ENCODE measurements at places on chromosomes 7 and 10.

- no peak for DNase-seq
Measured at GRCh38 chr7:47145186-47145725, 436.7 kb downstream of the TNS3 start.

DNA sequence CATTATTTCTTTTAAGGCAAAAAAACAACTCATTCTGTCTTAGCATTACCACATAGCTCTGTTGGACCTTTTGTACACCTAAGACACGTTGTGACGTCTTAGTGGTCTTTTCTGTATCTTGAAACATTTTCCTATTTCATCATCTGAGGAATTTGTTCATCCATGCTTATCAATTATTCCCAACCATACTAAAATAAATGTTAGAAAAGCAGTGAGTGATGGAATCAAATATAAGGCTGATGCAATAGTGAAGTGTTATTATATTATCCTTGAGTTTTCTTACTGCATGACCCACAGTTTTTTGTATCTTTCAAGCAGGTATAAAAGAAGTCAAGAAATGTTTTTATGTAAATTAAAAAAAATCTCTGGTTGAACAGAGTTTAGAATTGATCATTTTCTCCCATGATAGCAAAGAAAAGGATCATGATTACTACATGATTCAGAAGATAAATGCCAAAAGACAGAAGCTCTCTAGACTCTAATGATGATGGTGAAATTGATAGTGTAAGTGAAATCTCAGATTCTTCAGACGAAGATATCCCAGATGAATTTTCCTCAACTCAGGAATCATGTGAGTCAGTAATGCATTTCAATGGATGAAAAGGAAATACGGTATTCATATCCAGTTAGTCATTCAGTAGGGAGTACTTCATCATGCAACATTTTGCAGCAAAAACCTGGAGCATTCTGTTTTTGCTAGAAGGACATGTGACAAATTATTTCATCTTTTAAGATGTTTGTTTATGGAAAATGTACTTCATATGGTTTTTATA, 51.4 kb downstream of the CELF2 start:
- DNase-seq = no peak

DNA sequence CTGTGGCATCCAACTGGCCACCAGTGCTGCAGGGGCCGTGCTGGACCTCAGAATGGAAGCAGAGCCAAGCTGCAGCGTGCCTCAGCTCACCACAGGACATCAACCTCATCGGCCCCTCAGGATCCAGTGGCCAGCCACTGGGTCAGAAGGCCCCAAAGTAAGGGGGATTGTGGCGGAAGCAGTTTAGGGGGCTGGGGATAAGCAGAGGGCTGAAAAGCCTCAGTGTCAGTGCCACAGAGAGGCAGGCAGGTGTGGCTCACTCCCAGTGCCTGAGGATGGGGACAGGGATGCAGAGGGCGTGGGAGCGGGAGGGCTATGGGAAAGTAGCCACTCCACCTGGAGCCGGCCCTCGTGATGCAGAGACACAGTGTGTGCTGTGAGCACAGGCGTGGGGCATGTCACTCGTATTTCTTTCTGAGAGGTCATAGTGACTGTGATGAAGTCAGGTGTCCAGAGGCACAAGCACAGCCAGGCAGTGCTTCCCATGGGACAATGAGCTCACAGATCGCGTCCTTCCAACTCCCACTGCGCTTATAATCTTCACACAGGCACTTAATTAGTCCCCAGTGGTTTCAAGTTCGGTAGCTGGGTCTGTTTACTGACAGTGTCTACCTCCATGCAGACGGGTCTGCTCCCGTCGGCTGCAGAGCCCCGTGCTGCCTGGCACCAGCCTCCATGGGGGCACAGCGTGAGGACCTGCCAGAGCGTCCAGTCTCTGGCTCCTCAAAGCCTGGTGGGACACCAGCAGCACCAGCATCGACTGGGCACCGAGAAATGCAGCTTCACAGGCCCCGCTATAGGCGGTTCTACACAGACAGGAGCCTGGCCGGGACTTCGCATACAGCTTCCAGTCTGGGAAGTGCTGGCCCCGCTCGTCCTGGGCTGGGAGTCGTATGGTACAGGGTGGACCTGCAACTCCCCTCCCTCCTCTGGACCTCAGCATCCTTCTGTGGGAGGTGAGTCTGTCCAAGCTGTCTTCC, 42.9 kb upstream of the CNPY1 start:
- DNase-seq = no peak

- DNase-seq = peak; percentile 27
Measured at GRCh38 chr7:148698397-148699023, at the start of gene CUL1. TSS of gene CUL1 (plus strand) at chr7:148698903. CDS start at chr7:148730123, 31,220 bp downstream.

DNA sequence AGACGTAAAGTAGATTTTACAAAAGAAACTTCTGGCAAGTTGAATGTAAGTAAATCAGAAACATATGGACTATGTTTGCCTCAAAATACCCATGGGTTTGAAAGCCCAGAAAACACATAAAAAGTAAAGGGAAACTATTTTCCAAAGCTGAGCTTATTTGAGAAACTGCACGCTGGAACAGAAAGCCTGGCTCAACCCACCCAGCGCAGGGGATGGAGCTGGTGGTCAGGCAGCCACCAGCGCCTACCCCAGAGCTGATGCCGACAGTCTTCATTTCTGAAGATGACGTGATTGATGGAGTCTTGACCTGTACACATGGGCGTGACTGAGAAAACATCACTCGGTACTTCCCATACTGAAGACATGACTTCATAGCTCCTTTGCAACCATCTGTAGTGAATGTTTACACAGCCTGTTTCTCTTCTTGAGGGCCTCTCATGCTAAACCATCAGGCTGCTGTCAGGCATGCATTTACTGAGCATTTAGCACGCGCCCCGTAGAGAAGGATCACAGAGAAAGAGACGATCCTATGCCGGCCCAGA, 232.6 kb upstream of the AUTS2 start:
- DNase-seq = no peak

DNA sequence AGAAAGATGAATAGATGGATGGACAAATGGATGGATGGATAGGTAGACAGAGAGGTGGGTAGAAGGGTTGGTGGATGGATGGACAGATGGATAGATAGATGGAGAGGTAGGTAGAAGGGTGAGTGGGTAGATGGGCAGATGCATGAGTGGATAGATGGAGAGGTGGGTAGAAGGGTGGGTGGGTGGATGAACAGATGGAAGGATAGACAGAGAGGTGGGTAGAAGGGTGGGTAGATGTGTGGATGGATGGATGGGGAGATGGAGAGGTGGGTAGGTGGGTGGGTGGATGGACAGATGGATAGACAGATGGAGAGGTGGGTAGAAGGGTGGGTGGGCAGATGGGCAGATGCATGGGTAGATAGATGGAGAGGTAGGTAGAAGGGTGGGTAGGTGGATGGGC, 10.9 kb upstream of the ASB10 start:
- DNase-seq = no peak

DNA sequence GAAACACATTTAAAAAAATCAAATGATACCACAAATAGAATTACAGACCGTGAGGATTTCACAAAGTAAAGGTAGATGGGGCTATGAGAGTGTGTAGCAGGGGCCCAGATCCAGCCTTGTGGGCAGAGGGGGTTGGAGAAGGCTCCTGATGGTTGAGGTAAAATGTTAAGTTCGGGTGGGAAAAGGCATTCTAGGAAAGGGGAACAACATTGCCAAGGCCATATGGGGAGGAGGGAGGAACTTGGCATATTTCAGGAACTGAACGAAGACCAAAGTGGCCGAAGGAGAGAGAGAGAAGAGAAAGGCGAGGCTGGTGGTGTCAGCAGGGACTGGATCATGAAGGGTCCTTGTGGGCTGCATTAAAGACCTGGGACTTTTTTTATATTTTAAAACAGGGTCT, 98.9 kb downstream of the CARD11 start:
- no peak for DNase-seq

DNA sequence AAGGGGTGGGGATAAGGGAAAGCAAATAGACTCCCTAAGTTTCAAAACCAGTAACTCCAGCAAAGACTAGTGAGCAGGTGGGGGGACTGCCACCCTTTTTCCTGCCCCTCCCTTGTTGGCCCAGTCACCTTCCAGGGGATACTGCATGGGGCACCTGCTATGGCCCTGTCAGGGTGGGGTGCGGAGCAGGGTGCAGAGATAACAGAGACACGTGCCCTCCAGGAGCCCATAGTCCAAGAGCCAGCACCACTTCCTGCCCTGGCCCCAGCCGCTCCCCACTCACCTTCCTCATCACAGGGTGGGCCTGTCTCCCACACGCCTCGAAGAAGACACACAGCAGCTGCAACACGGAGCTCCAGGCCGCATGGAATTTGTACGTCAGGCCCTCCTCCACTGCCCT, 20.6 kb downstream of the RRP12 start:
- no peak for DNase-seq

DNA sequence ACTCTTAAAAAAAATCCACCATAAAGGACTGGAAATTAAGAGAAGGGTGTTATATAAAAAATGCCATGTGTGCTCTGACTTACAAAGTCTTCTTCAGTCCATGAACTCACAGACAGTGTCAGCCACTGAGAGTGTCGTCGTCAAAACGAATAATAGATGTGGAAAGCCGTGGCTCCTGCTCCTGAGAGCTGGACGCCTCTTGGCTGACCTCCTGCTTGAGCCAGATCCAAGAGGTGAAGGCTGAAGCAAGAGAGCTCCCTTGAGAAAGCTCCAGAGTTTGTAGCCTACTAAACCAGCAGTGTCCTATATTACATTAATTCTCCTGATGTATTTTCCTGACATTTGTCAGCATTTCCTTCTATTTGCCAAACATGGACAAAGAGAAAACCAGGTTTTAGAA, 234.3 kb upstream of the C7orf33 start:
- DNase-seq = no peak

DNA sequence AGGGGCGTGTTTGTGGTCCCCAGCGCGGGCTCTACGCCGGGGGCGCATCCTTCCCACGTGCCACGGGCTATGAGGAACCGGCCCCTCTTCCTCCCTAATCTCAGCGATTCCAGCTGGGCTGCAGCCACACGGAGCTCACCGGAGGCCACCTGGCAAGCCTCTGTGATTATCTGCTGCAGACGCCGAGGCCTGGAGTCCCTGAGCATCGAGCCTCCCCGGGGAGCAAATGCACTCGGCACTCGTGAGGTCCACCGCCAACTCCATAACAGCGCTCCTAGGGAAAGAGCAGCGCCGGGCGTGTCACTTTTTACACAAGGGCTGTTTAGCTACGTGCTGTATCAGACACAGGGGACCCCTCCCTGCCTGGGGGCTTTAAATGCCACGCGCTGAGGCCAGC, 101.2 kb downstream of the DYNC2I1 start:
- no peak for DNase-seq

GRCh38 chr7:96089511-96089910, 232.4 kb downstream of the SLC25A13 start:
- no peak for DNase-seq

DNA sequence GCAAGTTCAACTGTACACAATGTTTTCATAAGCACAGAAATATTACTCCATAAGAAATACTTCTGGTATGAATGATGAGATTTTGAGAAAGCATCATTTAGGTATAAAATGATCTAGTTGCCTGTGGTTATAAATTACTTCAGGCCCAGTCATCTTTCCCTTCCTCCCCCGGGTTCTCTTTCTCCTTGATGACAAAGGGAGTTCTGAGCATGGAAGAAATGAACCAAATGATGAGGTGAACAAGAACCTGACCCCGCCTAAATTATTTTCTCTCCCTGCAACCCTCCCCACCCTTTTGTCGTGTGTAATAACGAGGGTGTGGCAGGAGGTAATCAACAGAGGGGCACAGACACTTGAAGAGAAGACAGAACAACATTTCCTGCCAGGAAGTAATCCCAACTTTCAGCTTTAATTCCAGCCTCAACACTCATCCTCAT, 319.6 kb upstream of the SP8 start:
- no peak for DNase-seq

DNA sequence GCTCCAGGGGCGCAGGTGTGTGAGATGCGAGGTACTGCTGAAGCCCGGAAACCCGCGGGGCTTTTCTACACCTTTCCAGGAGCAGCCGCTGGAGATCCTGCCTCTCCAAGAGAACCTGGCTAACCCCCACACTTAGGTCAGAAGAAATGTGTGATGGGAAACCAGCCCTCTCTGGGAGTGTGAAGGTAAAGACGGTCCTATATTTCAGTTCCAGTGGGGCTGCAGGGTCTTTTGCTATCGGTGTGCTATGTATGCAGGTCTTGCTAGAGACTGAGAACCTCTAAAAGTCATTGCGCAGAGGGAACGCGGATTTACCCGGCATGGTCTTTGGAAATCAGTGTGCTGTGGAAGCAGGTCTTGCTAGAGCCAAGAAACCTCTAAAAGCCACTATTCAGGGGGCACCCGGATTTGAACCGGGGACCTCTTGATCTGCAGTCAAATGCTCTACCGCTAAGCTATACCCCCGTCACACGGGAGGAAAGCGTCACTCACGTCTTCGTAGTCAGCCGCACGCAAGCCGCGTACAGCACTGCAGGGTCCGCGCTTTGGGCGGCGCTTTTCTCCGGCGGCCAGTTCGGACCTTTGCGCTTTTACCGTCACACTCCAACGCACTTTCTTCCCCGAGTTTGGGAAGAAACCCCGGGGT, 46.0 kb downstream of the ZNF777 start:
- no peak for DNase-seq

DNA sequence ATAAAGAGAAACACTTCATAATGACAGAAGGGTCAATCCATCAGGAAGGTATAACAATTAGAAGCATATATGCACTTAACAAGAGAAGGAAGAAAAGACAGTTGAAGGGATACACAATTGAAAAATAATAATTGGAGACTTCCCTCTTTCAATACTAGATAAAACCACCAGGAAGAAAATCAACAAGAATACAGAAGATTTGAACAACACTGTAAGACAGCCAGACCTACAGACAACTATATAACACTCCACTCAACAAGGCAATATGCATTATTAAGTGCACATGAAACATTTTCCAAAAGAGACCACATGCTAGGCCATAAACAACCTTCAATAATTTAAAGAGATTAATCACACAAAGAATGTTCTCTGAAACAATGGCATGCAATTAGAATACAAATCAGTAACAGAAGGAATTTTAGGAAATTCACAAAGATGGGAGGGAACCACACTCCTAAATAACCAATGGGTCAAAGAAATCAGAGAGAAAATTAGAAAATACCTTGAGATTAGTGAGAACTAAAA, 35.1 kb downstream of the ZNF438 start:
- no peak for DNase-seq

DNA sequence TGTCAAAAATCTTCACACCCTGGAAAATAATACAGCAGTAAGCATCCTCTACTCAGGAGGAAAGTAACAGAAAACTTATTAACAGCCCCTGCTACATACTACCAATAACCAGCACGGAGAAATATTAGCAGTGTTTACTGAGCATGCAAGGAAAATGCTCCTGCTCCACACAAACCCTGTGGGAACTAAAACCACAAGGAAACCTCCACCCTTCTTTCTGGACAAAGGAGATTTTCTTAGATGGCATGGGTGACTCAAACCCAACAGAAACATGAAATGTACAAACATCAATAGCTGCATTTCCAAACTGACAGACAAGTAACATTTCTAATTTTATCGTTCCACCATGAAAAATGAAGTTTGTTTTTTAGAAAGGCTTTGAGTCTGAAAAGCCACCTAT, 113.4 kb downstream of the VPS41 start:
- DNase-seq = no peak

DNA sequence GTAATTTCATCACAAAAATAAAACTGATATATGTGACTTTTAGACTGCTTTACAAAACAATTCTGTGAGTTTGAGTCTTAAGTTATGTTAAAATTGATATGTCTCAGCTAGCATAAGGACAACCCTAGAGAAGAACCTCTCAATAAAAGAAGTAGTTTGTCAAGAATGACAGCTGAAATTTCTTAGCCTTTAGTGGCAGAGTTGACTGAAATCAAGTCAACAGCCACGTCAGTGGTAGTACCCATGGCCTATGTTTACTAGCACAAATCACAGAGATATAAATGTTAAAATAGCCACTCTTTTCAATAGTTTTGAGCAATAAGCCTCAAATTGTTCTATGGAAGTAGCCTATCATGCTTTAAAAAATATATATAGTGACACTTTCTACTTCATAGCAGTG, 138.9 kb upstream of the FERD3L start:
- DNase-seq = no peak

All from HTR-8/SVneo (cell line).